ENCODE measurements at places on chromosomes 12 and 14.

- DNase-seq: peak; percentile 51
Measured at GRCh38 chr12:12804432-12804886, 8.7 kb upstream of the DDX47 start.

- no peak for DNase-seq
Measured at GRCh38 chr12:130632642-130633041, 83.5 kb downstream of the RIMBP2 start.

GRCh38 chr12:77070800-77071449, 5.6 kb upstream of the E2F7 start:
- no peak for DNase-seq

DNA sequence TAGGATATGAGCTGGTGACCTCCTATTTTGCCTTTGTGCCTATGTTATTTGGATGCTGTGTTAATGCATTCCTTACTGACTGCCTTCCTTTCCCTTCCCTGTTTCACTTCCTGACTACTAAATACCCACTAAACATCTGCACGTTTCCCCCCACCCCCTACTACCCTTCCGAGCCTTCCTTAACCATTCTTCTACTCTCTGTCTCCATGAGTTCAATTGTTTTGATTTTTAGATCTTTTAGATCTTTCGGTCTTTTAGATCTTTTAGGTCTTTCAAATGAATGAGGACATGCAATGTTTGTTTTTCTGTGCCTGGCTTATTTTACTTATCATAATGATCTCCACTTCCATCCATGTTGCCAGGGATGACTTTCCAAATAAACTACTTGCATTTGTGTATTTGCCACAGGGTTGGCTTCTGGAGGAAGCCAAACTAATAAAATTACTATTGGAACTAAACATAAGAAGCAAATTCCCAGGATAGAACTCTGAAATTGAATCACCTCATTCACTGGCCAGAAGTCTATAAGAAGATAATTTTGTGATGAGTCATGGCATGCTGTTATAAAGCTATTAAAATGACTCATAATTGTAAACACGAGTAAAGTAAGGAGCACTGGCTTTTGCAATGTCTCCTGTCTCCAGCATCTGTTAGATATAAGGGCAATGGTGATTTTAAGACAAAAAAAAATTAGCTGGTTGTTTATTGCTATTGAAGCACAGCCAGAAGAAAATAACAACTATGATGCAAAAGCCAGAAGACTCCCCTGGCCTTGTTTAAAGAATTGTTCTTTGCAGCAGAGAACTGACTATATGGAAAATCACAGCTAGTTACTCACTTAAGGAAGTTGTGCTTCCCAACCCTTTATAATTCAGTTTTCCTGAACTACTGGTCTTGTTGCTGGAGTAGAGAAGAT, 586.3 kb downstream of the LRFN5 start:
- peak; percentile 91 for DNase-seq

GRCh38 chr14:94292872-94293577, at the start of gene SERPINA10:
TSS of gene SERPINA10 (minus strand) at chr14:94293268. CDS start at chr14:94290593, 2,675 bp downstream.
- DNase-seq: no peak

GRCh38 chr12:128314611-128315010, 47.6 kb downstream of the TMEM132C start:
- DNase-seq: no peak

- DNase-seq: no peak
Measured at GRCh38 chr14:22419620-22420019, 169.4 kb downstream of the DAD1 start.

- no peak for DNase-seq
Measured at GRCh38 chr14:73591690-73592449, at the start of gene ACOT4. TSS of gene ACOT4 (plus strand) at chr14:73591873. CDS start at chr14:73591960, 87 bp downstream.

- DNase-seq: peak; percentile 96
Measured at GRCh38 chr14:91149462-91149861, 35.6 kb downstream of the DGLUCY start.

- no peak for DNase-seq
Measured at GRCh38 chr12:12384571-12385340, 27.9 kb downstream of the BORCS5 start.

DNA sequence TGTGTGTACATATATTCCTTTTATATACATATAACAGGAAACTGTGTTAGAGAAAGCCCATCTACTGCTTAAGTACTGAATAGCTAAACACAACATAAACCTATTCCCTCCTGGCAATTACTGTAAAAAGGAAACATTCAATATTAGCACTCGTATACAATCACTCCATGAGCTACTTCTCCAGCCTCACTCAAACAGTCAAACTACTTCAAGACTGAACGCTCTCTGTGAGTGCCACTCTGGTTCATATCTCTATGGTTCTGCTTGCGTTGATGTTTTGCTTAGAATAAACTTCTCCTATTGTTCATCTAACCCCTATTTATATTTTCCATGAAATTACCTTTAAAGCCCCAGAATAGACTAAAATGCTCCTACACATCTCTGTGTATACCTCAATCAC, 243.7 kb downstream of the MED13L start:
- DNase-seq: no peak

DNA sequence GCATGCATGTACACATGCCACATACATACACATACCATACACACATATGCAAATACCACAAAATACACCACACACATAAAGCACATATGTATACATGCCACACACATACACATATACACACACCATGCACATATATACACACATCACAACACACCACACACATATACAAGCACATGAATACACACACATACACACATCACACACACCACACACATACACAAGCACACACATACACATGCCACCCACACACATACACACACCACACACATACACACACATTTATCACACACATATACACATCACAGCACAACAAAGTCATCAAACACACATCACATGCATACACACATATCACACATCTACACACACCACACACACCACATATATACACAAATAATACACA, 1108.5 kb downstream of the GALC start:
- DNase-seq: no peak

- DNase-seq: no peak
Measured at GRCh38 chr12:62655666-62656151, 189.1 kb downstream of the MON2 start.

DNA sequence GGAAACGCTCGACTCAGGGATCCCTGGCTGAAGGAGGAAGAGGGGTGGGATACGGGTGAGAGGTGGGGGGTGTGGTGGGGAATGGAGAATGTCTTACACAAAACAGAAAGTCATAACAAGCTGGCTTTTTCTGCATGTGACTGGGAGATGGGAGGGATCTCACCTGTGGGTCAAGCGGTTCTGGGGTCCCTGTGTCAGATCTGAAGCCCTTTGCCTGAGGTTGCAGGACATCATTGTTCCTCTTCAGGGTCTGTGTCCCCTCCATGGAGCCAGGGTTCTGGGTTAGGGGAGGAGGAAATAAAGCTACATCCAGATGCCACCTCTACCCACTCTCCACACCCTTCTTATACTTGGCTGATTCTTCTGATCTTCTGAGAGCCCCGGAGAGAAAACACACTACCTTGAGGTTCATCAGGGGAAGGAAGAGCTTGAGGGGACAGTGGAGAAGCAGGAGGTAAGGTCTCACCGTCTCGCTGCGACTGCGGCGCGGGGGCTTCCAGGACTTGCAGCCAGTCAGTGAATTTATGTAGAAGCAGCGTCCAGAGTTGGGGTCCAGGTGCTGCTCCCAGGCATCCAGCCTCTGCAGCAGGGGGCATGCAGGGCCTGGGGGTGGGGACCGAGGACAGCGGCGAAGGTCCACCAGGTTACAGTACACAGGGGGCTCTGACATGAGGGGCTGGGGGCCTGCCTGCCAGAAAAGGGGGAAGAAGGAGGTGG, 2.5 kb downstream of the ARHGAP9 start:
- DNase-seq: no peak

DNA sequence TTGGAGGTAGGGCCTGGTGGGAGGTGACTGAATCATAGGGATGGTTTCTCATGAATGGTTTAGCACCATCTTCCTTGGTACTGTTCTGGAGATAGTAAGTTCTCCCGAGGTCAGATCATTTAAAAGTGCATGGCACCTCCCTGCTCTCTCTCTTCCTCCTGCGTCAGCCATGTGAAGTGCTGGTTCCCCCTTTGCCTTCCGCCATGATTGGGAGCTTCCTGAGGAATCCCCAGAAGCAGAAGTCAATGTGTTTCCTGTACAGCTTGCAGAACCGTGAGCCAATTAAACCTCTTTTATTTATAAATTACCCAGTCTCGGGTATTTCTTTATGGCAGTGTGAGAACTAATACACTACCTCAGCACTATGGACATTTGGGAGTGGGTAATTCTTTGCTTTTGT, 4.8 kb upstream of the LGMN start:
- DNase-seq: no peak

GRCh38 chr14:69535230-69535848, 39.3 kb downstream of the CCDC177 start:
- peak; percentile 23 for DNase-seq

DNA sequence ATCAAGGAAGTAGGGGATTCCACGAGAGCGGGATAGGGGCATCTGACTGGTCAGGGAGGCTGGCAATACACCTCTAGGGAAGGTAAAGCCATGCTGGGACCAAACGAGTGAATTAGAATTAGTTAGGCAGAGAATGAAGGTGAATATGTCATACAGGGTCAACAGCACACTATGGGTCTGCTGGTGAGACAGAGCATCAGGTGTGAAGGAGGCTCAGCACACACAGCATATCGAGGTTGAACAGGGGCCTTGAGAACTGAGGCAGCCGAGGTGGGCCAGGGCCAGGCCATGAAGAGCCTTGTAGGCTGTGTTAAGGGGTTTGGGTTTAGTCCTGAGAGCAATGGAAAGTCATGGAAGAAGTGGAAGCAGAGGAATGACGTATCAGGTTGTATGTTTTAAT, 137.8 kb downstream of the PRKCH start:
- DNase-seq: no peak

- no peak for DNase-seq
Measured at GRCh38 chr12:95385246-95386035, 88.5 kb upstream of the METAP2 start.

GRCh38 chr14:44901696-44902095, 60.1 kb downstream of the KLHL28 start:
- no peak for DNase-seq

GRCh38 chr14:95876761-95877538, at the start of gene TUNAR:
TSS of gene TUNAR (plus strand) at chr14:95876832.
- DNase-seq: no peak

DNA sequence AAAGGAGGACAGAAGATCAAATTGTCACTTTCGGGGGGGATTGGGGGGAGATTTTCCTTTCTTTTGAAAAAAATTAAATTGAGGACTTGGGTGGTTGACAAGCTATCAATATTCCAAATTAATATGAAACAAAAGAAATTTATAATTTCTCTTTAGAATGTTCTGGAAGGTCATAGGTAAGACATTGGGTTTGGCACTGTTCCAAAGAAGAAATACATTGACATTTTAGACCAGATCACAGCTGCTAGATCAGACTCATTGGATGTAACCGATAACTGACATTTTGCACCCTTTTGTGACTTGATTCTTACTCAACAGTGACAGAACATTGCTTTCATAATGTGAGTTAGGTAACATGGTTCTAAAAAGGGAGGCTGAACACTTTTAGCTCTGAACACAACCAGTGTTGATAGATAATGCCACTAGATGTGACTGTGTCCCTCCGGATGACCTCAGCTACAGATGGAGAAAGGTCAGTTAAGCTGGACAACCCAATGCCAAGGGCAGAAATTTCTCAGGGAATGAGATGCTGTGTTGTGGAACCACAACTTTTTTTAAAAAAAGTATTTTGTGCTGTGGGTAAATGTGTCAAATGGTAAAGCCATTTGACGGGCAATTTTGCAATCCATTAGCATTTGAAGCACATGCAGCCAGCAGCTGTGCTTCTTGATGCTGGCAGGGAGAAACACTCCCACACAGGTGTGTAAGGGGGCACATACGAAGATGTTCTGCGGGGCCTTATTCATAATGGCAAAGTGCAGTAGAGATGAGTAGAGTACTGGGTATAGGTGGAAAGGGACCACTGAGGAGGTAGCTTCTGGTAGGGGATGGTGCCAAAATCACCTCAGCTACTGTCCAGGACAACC, 62.9 kb downstream of the RFX4 start:
- DNase-seq: no peak

GRCh38 chr12:90098132-90098779, 389.6 kb upstream of the ATP2B1 start:
- DNase-seq: no peak

DNA sequence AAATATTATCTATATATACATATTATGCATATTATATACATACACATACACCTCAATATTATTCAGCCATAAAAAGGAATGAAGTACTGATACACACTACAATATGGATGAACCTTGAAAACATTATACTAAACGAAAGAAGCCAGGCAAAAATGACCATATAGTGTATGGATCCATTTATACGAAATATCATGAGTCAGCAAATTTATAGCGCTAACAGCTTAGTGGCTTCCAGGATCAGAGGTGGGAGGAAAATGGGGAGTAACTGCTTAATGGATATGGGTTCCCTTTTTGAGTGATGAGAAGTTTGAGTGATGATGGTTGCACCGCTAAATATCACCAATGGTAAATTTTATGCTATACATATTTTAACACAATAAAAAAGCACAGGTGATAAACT, 32.7 kb downstream of the PTGER2 start:
- DNase-seq: no peak

DNA sequence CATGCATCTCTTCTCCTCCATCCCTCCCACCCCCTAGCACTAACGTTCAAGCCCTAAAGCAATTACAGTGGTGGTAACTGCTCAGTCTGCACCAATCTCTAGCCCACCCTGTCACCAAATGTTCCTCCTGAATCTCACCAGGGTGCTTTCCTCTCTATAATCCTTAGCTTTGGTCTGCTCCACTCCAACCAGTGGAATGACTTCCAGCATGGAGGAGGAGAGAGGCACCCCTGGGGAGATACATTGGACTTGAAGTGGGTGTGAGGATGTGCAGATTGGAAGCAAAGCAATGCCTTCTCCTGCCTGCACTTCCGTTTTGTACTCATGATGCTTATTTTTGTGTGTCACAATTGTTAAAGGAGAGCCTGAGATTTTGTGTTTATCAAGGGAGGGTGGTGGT, 24.1 kb upstream of the RPS6KA5 start:
- no peak for DNase-seq

- no peak for DNase-seq
Measured at GRCh38 chr14:63727231-63727735, 582 bp downstream of the SGPP1 start.

DNA sequence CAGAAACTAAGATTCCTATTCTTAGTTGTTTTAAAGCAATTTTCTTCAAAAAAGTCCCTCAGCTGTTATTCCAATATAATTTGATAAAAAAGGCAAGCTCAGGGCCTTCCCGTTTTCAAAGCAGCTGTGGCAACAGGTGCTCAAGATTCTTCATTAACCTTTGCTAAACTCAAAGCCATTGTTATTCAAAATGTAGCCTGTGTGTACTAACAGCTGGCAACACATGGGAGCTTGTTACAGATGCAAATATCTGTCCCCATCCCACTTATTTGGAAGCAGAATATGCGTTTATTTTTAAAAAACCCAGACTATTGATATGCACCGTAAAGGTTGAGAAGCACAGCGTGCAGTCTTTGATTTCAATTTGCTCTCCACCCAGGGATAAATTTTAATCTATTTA, 210.4 kb upstream of the SYT10 start:
- no peak for DNase-seq

GRCh38 chr12:55707841-55708694, at the start of gene ITGA7:
TSS of gene ITGA7 (minus strand) at chr12:55707904. CDS start at chr12:55707682, 222 bp downstream.
- no peak for DNase-seq
